Stimulated activated CD4-positive, alpha-beta T cell treated with anti-CD3 and anti-CD28 coated beads, TNF-alpha, amount 100 ng/mL, for 4 hours (primary cell): ENCODE measurements at places on chromosomes 11 and 22.

- peak; percentile 74 for DNase-seq
Measured at GRCh38 chr11:64742889-64743590, 902 bp downstream of the RASGRP2 start.

DNA sequence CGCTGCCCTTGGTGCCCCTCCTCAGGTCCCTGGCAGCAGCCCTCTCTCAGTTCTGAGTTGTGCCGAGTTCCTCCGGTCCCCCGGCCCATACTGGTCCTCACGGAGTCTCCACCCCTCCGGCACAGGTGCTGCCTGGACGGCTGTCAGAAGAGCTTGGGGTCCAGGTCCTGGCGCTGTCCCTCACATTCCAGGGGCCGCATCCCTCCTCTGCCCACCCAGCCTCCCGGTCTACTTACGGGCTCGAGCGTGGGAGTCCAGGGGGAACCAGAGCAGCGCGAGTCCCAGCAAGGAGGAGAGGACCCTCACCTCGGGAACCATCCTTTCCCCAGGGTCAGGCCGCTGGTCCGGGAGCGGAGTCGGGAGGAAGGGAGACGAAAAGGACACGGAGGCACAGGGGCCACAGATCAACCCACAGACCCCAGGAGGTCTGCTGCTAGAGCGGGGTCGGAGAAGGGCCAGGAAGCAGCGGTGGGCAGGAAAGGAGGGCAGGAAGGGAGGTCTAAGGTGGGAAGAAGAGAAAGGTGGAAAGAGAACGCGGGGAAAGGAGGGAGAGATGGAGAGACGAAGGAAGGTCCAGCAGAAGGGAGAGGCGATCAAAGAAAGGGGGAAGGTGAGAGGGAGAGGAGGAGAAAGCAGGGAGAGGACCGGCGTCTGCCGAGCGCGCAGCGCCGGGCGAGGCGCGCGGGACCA, 510 bp downstream of the CHRDL2 start:
- DNase-seq = no peak

DNA sequence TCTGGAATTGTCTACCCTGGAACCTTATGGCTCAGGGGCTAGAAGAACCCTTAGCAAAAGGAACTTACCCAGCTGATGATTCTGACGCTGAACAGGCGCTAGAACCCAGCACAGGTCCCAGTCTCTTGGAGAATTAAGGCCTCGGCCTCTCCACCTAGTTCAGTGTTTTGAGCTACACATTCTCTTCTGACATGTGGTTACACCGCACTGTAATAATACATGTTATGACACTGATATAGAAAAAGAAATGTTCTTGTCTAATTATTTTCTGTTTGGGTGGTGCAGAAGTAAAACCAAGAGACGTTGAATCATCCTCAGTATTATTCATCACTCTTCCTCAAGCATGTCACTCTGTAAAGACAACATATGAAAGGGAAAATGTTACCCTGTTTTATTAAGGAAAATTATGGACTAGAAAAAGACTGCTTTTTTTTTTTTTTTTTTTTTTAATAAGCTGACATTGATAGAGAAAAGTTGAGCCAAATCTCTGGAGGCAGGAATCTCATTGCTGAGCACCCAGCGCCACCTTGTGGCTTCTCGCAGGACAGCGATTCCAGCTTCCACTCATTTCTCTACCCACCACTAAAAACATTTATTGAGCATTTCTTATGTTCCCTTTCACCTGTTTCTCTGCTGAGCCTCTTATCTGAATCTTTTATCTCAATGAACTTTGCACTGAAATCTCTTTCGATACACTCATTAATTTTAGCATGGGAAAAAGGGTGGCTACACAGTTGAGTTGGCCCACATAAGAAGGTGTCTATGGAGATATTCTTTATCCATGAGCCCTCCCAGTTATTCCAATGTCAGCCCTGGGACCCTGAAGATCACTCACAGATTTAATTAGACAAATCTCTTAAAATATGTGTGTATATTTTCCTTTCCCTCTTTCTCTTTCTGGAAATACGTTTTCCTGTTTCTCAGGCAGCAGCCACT, 12.6 kb upstream of the APLNR start:
- no peak for DNase-seq

GRCh38 chr11:10561947-10562346, 6.5 kb downstream of the LYVE1 start:
- no peak for DNase-seq

- DNase-seq = no peak
Measured at GRCh38 chr11:110606415-110606814, 105.8 kb downstream of the ARHGAP20 start.

DNA sequence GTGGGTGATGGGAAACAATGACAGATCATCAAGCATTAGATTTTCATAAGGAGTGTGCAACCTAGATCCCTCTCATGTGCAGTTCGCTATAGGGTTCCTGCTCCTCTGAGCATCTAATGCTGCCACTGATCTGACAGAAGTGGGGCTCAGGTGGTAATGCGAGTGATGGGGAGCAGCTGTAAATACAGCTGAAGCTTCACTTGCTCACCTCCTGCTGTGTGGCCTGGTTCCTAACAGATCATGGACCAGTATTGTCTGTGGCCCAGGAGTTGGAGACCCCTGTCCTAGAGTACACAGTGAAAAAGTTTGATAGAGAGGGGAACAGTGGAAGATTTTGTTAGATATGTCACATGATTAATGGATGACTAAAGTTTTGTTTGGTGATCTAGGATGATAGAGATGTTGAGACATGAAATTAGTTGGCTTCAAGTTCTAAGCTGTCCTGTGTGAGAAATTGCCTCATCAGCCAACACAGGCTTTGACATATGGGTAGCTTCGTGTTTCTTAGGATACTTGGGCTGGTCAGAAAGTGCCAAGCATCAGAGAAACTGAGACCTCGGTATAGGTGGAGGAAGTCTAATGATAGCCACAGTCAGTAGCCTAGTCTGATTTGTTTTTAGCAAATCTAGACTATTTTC, 47.4 kb downstream of the ARHGEF12 start:
- DNase-seq = no peak

GRCh38 chr22:25567251-25567675, 2.8 kb downstream of the GRK3 start:
- DNase-seq = no peak

- no peak for DNase-seq
Measured at GRCh38 chr11:95937358-95937757, 13.5 kb upstream of the MTMR2 start.
